ENCODE measurements at places on chromosomes 11 and 22.

GRCh38 chr11:60899046-60899936 lies 7.1 kb downstream of the PRPF19 start:
- peak; percentile 76 for DNase-seq

- peak; percentile 63 for DNase-seq
Observed at GRCh38 chr11:63762654-63763495, 5.7 kb downstream of the ZFTA start.

DNA sequence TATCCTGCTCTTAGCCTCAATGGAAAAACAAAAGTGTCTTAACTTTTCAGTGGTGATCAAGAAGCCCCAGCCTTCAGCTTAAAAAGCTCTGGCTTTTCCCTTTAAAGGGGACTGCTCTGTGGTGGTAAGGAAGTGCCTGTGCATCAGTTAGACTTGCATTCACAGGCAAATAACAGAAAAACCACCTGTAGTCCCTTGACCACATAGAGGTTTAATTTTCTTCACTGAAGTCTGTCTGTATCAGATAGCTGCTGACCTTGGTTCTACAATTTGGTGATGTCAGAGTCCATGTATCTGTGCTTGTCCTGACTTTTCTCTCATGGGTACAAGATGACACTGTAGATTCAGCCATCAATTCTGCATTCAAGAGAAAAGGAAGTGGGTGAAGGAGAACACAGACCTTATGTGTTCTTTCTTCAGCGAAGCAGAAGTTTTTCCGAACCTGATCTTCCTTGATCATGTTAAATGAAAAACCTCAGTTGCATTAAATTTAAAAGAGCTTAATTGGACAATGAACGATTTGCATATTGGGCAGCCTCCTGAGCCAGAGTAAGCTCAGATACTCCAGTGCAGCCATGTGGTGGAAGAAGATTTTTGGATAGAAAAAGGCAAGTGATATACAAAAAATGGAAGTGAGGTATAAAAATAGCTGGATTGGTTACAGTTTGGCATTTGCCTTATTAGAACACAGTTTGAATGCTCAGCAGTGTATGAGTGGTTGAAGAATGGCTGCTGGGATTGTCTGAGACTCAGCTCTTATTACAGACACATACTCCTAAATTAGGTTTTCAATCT lies 43.2 kb upstream of the RDX start:
- DNase-seq: no peak

DNA sequence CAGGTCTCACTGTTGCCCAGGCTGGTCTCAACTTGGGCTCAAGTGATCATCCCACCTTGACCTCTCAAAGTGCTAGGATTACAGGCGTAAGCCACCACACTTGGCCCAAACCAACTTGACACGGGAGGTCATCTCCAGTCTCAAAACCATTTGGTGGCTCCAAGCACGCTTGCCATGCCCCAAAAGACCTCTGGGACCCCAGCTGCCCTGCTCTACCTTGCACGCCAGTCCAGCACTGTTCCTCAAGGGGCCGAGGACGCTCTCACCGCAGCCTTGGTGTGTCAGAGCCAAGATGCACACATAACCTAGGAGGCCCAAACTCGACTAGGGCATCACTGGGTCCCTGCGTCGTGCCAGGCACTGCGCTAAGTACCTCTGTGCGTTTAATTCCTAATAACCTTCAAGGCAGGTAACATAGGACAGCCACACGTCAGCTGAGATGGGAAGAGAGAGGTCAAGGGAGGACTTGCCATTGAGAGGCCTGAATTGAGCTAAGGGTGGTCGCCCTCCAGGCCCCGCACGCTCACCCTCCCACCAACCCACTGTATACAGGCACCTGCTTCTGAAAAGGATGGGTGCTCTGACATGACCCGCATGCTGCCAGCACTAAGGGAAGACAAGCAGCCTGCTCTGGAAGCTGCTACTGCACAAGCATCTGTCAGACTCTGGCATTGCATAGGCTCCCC lies 4.6 kb upstream of the GAS2L1 start:
- DNase-seq: no peak

- no peak for DNase-seq
Observed at GRCh38 chr11:45106440-45106839, 40.0 kb upstream of the PRDM11 start.

DNA sequence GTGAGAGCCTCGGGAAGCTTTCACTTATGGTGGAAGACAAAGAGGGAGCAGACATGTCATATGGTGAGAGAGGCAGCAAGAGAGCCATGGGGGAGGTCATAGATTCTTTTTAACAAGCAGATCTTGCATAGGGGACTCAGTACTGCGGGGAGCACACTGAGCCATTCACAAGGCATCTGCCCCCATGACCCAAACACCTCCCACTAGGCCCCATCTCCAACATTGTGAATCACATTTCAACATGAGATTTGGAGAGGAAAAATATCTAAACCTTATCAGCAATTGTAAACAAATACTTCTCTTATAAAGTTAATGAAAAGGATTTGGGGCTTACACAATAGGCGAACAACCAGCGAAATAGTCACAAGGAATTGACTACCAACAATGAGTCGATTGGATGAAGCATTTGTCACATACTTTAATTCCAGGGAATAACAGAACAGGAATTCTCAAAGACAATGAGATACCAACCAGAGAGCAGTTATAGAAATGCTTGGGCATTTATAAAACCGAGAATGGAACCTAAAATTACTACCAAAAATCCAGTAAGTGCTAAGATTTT lies 7.3 kb downstream of the DDI1 start:
- DNase-seq: no peak

DNA sequence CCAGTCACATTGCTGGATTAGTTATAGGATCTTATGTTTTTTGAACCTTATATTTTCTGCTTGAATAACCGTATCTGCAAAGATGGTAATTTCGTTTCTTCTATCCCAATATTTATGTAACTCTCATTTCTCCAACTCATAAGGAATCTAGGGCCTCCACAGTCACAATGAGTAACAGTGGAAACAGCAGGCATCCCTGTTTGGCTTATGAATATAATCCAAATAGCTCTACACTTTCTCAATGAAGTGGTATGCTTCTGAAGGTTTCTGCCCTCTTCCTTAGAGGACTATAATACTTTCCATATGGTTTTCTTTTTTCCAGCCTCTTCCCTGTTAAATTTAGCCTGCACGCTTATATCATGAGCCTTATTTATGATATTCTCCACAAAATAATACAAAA lies 16.5 kb downstream of the ATP6V1E1 start:
- no peak for DNase-seq

GRCh38 chr22:20209761-20210250 lies 58.3 kb downstream of the RTN4R start:
- no peak for DNase-seq

- DNase-seq: no peak
Observed at GRCh38 chr11:111419181-111419580, 40.1 kb upstream of the POU2AF1 start.

- DNase-seq: no peak
Observed at GRCh38 chr11:2975594-2975993, 16.5 kb downstream of the NAP1L4 start.

DNA sequence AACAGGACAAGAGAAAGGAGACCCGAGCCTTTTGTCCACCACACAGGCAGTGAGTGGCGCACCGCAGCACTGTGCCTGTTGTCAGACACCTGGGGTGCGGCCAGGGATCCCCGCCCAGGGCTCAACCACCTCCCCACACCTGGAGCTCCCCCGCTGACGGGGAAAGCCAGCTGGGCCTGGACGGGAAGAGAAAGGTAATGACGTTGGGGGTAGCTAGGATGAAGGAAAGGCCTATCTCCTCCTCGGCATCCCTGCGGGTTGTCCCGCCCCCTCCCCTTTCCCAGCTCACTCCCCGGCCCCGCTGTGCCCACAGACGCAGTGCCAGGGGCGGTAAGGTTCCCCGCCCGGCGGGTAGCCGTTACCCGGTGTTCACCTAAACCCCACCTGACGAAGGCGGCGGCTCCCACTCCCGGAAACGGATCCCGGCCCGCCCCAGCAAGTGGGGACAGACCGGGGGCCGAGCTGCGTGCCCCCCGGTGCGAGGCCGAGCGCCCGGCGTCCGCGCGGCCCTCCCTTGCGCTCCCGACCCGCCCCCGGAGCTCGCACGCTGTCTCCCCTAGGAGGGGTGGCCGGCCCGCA lies 495 bp downstream of the HYOU1 start:
- no peak for DNase-seq

DNA sequence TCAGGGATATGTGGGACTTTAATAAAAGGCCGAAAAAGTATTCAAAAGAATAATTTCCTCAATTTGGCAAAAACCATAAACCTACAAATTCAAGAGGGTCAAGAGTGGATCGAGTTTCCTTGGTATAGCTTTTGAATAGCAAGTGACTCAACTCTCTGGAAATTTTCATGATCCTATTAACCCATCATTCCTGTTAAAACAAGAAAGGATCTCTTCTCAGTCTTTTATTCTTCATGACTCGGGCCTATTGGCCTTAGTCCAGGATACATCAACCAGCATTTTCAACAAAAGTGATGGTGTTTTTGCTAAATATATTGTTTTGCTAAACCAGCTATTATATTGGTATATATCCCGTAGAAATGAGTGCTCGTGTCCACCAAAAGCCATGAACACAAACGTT lies 110.3 kb downstream of the ATXN10 start:
- no peak for DNase-seq

- DNase-seq: no peak
Observed at GRCh38 chr22:36971341-36972125, 47.7 kb downstream of the TST start.

GRCh38 chr11:95132956-95133355 lies 43.3 kb downstream of the ENDOD1 start:
- DNase-seq: no peak

DNA sequence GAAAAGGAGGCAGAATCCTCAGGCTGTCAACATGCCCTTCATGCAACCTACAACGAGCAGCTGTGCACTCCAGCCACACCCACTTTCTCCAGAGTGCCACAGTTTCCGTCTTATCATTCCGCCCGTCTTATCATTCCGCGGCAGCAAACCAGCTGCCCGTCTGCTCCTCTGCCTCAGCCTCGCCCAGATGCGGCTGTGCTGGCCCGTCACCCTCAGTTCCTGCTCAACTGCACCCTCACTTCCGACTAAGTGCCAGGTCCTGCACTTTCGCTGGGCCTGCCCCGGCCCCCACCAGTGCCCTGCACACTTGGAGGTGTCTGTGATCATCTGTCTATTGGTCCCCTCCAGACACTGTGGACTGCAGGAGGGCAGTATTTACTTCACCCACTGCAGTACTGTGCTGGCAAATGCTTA lies 43.7 kb downstream of the MICAL3 start:
- peak; percentile 39 for DNase-seq

DNA sequence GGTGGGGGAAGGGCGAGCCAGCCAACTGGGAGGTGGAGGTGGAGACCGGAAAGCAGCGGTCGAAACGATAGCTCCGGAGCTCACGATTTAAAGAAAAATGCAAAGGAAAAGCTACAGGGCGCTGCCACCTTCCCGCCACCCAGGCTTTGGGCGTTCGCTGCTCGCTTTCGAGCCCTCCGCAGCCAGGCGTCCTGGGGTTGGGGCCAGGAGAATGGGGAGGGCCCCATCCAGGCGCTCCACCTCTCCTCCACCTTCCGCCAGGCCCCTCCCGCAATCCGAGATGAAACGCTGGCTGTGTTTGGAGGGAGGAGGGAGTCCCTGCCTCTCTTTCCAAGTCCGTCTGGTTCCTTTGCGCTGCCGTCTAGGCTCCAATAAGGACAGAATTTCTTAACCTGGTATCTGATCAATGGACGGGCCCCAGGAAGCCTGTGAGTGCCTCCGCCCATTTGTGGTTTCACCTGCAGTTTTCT lies 483 bp upstream of the ABTB2 start:
- peak; percentile 53 for DNase-seq

Measured in AG08396 (cell line).